Mammary epithelial cell (primary cell): ENCODE measurements at places on chromosomes 12 and 14. TPM values are rescaled to one million over a fixed set of nuclear protein-coding genes. Genes with fewer than 3 reads are reported as not detected.

The FOXA1 gene
- total RNA-seq: 0.17 TPM

The IFI27L1 gene
- total RNA-seq: 11.2 TPM

The POTEM gene
- total RNA-seq: not detected

The ACVRL1 gene
- total RNA-seq: 0.33 TPM

The ACRBP gene
- total RNA-seq: not detected

The SERPINA12 gene
- total RNA-seq: not detected in 2 replicates

The GPRC5D gene
- total RNA-seq: not detected in 2 replicates

The ADGRD1 gene
- total RNA-seq: not detected in 2 replicates

The RERG gene
- 0.17 TPM for total RNA-seq

The TAS2R13 gene
- total RNA-seq: 3.3 TPM

The TGFB3 gene
- total RNA-seq: 2.0 TPM

The TAS2R50 gene
- total RNA-seq: 0.35 and 1.1 TPM in 2 replicates

The SIX1 gene
- 0.17 TPM for total RNA-seq

The PARPBP gene
- total RNA-seq: 6.6 and 10.2 TPM in 2 replicates

The SALL2 gene
- total RNA-seq: 3.3 TPM
